ENCODE measurements at places on chromosomes 7 and 10.

- DNase-seq: peak; percentile 15
Observed at GRCh38 chr10:91887272-91888076, 21.8 kb downstream of the FGFBP3 start.

DNA sequence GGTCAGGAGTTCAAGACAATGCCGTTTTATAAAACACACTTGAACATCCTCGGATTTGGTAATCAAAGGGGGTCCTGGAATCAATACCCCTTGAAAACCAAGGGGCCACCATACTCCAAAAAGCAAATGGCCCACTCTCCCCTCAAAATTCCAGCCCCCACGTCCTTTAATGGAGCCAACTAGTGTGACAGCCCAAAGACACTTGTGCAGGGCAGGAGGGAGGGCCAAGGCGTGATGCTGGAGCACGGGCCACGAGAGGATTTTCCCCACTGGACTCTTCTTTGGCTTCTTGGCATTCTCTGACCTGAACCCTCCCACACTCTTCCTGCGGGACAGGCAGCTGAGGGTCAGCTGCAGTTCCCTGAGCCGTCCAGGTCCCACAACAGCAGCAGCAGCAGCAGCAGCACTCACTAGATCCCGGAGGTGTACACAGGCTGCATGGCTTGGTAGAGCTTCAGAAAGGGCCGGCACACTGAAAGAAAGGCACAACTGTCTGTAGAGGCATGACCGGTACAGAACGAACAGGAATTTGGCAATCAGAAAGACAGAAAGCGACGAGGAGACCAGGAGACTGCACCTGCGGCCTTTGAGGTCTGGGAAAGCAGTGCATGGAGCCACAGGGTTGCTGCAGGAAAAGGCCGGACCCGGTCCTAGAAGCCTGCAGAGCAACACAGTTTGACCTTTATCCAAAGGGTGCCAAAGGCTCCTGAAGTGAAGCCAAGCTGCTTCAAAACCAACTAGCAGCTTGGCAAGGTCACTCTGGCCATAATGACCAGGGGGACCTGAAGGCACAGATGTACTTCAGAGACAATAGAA is 168.2 kb downstream of the TNS3 start:
- DNase-seq: no peak

- DNase-seq: no peak
Observed at GRCh38 chr10:51188008-51188407, 113.7 kb downstream of the PRKG1 start.

- no peak for DNase-seq
Observed at GRCh38 chr10:23448802-23449570, 10.1 kb downstream of the OTUD1 start.

DNA sequence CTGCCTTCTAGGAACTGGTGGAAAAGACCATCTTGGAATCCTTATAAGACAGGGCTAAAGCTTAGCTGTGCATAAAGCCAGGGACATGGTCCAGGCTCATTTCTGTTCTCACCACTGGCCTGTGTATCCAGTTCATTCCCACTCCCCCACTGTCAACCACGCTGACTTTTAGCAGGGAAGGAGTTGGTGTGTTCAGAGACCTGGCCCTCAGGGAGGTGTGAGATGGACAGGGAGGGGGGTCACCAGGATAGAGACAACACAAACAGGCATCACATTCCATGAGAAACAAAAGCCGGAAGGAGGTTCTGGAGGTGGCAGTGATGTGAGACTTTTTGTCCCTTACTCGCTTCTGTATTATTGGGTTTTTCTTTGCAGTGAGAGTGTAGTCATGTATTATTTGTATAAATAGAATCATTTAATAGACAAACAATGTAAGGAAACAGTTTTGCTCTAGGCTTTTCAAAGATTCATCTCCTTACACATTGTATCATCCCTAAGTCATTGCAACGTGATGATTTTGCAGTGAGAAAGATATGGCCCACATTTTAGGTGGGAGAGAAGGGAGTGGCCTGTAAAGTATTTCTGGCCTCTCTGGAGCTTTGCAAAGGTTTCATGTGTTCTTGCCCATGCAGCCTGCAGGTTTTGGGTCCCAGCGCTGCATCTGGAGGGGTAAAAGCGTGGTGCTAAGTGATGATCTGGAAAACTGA is 52.0 kb downstream of the EEPD1 start:
- no peak for DNase-seq

DNA sequence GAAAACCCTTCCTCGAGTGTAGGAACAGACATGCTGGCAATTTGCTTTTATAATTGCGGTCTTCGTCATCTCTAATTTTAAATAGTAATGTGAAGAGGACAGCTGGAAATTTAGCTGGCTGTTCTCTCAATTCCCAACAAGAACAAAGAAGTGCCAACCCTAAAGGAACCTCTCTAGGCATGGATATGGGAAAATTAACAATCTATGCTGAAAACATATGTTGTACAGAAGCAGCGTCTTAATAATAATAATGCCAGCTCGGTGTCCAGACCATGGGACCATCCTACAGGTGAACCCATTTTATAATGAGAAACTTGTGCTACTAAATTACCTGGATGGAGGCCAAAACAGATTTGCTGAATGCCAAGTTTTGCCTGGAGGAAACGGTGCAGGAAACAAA is 641.4 kb upstream of the MGMT start:
- DNase-seq: no peak

- no peak for DNase-seq
Observed at GRCh38 chr7:83161899-83162401, 734 bp downstream of the PCLO start.

- DNase-seq: no peak
Observed at GRCh38 chr10:84177541-84178141, 4.0 kb downstream of the GPR15LG start.

DNA sequence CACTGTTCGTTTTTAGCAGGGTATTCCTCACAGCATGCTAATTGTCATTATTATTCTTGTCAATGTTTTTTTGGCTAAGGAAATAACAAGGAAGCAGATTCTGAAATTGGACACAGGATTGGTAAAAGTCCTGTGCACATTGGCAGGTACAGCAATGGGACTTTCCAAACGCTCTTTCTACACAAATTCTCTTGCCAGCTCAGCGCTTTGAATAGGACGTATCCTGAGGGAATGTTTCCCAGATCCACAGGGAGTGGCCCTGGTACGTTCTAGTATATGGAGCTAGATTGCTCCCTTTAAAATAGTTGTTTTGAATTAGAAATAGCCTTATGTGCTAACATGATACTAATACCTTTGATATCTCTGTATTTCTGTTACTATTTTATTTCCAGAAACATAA is 82.8 kb upstream of the GRB10 start:
- DNase-seq: no peak

DNA sequence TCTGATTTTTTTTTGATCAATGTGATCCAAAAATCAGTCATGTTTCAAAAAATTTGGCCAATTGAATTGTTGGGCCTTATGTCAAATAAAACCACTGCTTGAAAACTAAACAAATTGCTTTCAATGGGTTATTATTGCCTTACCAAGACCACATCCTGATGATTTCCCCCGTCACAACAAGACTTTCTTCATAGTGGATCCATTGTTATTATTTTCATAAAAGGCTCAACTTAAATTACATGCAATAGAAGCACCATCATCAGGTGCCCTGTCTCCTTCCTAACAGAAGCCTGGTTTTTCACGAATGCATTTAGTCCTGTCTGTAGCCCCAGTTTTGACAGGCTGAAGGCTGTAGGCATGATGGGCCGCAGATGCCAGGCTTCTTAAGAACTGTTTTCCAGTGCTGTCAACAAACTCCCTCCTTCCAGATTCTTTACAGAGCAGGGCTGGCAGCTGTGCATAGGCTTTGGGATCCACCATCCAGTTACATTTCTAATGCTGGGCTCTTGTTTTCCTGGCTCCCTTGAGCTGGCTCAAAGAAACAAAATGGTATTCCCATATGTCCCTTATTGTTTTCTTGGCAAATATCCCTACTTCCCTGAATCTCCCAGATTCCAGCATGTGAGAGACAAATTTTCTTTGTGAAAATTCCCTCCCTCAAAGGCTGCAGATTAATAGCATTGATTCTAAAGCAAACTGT is 302.0 kb downstream of the TWIST1 start:
- DNase-seq: no peak

GRCh38 chr10:12656518-12657142 is 307.3 kb downstream of the CAMK1D start:
- peak; percentile 66 for DNase-seq

DNA sequence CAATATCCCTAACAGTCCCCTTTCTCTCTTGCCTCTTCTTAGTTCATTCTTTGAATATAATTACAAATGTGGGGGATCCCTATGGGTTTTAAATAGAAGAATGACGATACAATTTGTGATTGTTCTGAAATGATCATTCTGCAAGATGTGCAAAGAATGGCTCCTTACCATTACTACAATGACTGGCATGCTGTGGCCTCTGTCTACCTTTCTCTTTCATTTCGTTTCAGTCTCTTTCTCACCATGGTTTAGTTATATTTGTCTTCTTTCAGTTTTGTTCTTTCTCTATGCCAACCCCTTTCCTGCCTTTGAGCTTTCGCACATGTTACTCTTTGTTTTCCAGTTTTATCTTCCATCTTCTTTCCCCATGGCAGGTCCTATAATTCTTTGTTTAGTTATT is 176.5 kb downstream of the SUGCT start:
- no peak for DNase-seq

DNA sequence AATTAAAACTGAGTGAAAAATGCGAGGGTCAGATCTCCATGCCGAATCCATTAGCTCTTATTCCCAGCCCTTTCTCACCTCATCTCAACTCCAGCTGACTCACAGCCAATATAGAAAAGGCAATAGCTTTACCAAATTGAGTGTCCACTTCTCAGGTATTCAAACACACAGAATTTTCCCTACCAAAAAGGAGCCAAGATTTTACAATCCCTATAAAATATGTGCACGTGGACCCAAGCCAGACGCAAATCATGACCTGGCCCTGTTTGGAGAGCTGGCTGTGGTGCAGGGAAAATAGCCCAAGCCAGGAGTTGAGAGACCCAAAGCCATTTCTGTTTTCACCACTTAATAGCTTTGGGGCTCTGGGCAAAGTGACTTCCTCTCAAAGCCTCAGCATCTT is 379.7 kb upstream of the AUTS2 start:
- DNase-seq: no peak

GRCh38 chr10:79608505-79609375 is 2.0 kb upstream of the SFTPA1 start:
- DNase-seq: peak; percentile 45

- no peak for DNase-seq
Observed at GRCh38 chr10:7277867-7278266, 133.0 kb downstream of the SFMBT2 start.

GRCh38 chr7:42233171-42233570 is 3.8 kb downstream of the GLI3 start:
- DNase-seq: no peak

DNA sequence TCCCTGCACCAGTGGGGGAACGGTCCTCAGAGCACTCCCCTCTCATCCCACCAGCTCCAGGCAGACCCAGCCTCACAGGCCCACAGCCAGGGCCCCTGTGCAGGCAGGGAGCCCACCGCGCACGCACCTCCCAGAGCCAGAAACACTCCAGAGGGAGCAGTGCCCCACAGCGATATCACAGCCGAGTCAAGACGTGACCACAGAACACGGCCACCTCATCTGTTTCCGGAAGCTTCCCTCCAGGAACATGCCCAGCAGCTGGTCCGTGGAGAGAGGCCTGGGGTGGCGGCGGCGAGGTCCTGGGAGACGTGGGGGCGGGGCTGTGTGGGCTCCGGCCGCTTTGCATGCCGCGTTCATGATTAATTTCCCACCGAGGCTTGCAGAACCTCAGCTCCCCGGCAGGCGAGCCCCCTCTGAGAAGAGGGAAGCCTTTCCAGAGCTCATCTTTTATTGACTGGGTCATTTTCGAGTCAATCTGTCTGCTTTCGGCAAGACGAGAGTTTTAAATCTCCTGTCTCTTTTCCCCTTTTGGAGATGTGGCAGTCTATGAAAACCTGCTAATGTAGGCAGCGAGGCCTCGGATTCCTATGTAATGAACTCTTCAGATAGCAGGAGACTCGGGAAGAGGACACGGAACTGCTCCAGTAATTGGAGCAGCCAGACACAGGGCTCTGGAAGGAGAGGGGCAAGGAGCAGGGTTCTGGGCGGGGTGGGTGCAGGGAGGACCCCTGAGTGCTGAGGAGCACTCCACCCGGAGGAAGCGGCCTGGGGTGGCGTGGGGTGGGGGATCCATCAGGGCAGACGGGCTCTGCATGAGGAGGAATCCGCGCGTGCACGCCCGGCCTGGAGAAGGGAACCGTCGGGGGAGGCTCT is 242.8 kb downstream of the ELFN1 start:
- no peak for DNase-seq

GRCh38 chr7:36137258-36137657 is 15.8 kb upstream of the EEPD1 start:
- peak; percentile 9 for DNase-seq

GRCh38 chr10:133401500-133401899 is 7.5 kb downstream of the MTG1 start:
- no peak for DNase-seq

GRCh38 chr7:73354821-73355220 is 26.9 kb downstream of the FKBP6 start:
- DNase-seq: no peak

DNA sequence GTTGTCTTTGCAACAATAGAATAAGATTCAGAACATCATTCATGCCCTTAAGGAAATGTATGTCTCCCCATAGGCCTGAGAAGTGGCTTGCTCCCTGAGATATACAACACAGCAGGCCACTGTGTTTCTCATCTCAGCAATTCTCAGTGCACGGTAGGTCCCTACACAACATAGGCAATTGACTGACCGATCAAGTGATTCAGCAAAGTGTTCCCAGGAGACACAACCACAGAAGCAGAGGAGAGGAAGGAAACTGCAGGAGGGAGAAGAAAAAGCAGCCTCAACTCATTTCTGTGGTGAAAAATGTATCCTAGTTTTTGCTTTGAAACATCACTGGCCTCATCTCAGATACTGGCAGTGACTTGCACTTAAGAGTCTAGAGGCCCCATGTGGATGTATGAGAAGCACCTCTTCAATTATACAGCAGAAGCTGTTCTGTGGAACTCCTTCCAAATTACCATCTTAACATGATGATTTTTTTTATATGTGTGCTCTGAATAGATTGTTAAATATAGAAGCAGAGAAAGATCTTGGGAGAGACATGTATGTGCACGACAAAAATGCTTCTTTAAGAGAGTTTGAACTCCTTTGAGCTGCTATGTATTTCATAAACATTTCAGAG is 306.8 kb downstream of the XPNPEP1 start:
- no peak for DNase-seq

GRCh38 chr7:43677864-43678263 is 51.5 kb downstream of the COA1 start:
- no peak for DNase-seq

All from erythroblast (primary cell).